ENCODE measurements at places on chromosomes 5 and 9. TPM values are rescaled to one million over a fixed set of nuclear protein-coding genes. Genes with fewer than 3 reads are reported as not detected.
A peak's percentile ranks its signal among the peaks of the same experiment; 100 is the strongest.

Gene B4GALT1
- total RNA-seq = 12.2 TPM

Gene TRPM6
- total RNA-seq = 3.6 TPM

- DNase-seq = no peak
Observed at GRCh38 chr9:89740722-89741121, 135.9 kb downstream of the GADD45G start.

DNA sequence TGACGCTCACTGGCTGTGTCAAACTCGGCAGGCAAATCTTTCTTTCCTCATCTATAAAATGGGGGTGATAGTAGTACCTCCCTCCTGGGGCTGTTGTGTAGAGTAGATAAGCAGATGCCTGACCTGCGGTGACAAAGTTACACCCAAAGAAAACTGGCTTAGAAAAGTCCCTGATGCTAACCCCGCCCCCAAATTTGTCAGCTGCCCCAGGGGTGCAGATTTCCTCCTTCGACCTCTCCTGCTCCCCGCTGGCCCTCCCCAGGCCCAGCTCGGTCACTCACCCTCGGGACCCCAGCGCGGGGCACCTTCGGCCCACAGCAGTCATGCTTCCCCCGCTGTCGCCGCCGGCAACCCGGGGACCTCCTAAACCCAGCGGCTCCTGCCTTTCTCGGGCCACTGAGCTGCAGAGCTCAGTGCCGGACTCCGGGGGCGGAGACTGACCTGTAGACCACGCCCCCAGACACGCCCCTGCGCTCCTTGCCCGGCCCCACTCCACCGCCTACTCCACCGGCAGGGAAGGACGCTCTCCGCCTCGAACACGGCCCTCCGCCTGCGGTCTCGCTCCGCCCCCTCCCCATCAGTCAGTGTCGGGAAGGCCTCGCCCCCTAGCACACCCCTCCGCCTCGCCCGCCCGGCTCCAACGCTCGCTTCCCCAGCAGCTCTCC, 7.4 kb downstream of the SH2D3C start:
- DNase-seq = peak; percentile 100

- no peak for DNase-seq
Observed at GRCh38 chr9:3526997-3527940, 1.5 kb upstream of the RFX3 start.

DNA sequence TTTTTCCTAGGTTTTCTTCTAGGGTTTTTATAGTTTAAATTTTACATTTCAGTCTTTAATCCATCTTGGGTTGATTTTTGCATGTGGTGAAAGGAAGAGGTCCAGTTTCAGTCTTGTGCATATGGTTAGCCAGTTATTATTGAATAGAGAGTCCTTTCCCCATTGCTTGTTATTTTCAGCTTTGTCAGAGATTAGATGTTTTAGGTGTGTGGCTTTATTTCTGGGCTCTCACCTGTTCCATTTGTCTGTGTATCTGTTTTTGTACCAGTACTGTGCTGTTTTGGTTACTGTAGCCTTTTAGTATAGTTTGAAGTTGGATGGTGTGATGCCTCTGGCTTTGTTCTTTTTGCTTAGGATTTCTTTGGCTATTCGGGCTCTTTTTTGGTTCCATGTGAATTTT, 25.8 kb downstream of the NIPBL start:
- DNase-seq = no peak

- peak; percentile 49 for DNase-seq
Observed at GRCh38 chr5:132459031-132459982, 31.3 kb downstream of the IRF1 start.

DNA sequence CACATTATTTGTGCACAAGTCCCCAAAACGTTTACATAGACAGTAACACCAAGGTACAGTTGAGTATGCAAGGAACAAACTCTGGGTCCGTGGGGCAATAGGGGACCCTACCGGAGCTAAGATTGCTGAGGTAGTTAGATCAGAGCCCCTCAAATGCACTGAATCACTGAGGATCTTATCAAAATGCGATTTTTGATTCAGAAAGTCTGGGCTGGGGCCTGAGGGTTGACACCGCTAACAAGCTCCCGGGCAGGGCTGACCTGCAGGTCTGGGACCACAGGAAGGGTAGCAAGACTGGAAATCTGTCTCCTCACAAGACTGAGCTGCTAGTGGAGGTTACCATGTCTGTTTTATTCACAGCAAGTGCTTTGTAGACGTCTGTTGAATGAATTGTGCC, 1.8 kb upstream of the IL3 start:
- DNase-seq = no peak

DNA sequence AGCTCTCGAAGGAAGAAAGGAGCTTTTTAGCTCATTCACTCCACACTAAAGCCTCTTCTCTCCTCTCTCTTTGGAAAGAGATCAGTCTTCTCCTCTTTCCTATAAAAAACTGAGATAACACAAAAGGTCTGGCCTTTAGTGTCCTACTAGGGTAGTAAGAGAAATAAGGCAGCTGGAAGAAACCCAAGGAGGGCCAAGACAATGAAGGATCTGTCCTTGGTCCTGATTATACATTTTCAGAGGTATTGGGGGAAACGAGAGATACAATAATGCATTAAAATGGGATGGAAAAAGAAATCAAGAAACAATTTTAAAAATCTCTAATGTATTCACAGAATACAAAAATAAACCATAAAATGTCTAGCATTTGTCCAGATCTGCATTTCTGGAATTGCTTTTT, 184.0 kb downstream of the SLF1 start:
- DNase-seq = no peak

GRCh38 chr5:54844905-54845566, 140.4 kb downstream of the ESM1 start:
- DNase-seq = no peak

- no peak for DNase-seq
Observed at GRCh38 chr9:35269919-35270318, 108.1 kb downstream of the UNC13B start.

GRCh38 chr5:138448481-138449398, 9.9 kb downstream of the REEP2 start:
- DNase-seq = no peak

- DNase-seq = no peak
Observed at GRCh38 chr5:171906066-171906570, 100.3 kb downstream of the FBXW11 start.

- no peak for DNase-seq
Observed at GRCh38 chr5:173715607-173716006, 99.2 kb upstream of the BOD1 start.

- no peak for DNase-seq
Observed at GRCh38 chr5:53425687-53426511, 54.5 kb upstream of the FST start.

- DNase-seq = no peak
Observed at GRCh38 chr5:142307146-142307890, 17.5 kb downstream of the SPRY4 start.

DNA sequence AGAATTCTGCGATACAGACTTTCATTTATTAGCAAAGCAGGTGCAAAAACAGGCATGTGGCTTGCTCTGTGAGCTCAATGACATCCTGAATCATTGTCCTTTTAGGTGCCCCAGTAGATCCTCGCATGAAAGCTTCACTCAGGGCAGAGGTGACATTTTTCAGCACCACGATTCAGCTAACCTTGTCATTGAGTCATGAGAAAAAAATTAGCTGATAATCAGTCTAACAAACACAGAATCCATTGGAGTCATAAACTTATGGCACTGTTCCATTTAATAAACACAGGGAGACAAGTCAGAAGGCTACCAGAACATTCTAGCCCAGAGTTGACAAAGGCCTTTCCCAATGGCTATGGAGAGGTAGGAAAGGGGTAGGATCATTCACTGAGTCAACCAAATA, 104.8 kb upstream of the RAD23B start:
- DNase-seq = no peak
